ENCODE measurements at places on chromosomes 16 and 17.

DNA sequence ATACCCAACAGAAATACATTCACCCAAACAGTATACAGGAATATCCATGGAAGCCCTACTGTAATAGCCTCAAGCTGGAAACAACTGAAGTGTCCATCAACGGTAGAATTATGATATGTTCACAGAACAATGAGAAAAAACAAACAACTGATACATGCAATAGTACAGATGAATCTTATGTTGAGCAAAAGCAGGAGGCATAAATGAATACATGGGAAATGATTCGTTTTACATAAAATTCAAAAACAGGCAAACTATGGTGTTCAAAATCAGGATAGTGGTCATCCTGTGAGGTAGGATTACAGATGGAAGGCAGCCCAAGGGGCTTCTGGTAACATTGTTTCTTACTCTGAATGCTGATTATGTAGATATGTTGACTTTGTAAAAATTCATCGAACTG, 25.1 kb downstream of the RFFL start:
- DNase-seq, result no peak

GRCh38 chr17:80145076-80146075, 1.6 kb downstream of the EIF4A3 start:
- DNase-seq, result no peak

- no peak for DNase-seq
These were observed 43.1 kb upstream of the HAPSTR1 start for GRCh38 chr16:9048302-9048700.

DNA sequence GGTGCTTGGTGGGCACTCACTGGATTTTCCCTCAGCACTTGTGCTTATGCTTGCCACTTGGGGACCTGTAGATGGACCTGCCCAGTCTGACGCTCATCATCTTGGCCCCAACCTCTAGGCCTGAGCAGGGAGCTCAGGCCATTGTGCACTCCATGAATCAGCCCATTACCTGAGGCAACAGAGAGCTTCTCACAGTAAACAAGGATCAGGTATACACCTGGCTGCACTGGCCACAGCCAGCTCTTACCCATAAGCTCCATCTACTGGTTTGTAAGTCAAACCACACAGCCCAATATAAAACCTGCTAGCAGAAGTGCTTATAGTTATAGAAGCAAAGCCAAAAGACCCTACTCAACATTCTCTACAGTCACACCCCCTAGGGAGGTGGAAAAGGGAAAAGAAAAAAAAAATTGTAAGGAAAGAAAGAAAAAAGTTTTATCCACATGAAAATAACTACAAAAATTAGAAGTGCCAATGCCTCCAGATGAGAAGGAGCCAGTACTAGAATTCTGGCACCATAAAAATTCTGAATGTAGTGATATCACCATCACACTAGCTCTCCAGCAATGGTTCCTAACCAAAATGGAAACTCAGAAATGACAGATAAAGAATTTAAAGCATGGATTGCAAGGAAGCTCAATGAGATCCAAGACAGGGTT, 87.8 kb upstream of the CDH5 start:
- no peak for DNase-seq

DNA sequence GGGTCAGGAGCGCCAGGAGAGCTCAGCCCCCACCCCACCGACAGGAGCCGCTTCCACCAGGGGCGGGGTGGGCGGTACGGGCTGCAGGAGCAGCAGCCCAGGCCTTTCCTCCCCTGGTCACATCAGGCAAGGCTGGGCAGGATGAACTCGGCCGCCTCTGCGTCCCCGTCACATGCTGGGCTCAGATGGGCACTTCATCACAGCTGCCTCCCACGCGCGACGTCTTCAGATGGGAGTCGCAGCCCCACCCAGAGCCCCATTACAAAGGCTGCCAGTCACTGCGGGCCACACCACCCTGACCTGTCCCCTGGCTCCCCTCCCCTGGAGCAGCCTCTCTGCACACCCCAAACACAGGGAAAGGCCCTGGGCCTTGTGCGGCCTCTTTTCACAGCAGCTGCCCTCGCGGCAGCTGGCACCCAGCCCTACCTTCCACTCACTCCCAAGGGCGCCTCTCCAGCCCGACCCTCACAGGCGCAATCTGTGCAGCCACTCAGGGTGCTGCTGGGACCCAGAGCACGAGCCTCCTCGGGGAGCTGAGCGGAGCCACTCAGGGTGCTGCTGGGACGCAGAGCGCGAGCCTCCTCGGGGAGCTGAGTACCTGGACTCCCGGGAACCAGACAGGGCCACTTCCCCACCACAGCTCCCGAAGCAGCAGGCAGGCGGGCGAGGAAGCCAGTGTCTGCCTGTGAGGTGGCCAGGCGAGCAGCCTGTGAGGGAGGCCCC, 4.7 kb downstream of the ZNF598 start:
- no peak for DNase-seq

- DNase-seq, result no peak
These were observed 5.1 kb downstream of the BRD7 start for GRCh38 chr16:50363656-50364055.

GRCh38 chr16:6362321-6362720, 970.3 kb upstream of the RBFOX1 start:
- no peak for DNase-seq

DNA sequence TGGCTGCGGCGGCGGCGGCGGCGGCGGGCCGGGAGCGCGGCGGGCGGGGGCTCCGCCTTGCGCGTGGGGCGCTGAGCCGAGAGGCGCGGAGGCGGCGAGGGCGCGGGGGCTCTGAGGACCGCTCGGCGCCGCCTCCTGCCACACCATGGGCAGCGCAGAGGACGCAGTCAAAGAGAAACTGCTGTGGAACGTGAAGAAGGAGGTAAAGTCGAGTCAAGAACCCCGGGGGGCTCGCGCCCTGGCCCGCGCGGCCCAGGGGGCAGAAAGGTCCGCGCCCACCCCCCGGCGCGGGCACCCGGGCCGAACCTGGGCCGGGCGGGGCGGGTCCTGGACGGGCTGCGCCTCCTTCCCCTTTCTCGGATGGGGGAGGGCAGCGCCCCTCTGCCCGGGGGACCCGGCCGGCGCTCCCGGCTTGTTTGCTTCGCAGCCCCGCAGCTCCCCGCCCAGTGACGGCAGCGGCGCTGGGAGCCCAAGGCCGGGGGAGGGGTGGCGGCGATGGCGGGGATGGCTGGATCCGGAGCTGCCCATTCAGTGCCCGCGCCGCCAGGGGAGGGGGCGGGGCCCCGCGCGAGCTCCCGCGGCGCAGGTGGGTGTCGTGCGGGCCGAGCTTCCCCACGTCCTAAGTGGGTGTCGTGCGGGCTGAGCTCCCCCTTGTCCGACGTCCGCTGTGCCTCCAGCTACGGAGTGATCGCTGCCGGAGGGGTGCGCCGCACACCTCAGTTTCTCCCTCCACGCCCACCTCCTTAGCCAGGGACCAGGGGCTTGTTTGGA, 428 bp downstream of the SGSM2 start:
- DNase-seq, result peak; percentile 53

DNA sequence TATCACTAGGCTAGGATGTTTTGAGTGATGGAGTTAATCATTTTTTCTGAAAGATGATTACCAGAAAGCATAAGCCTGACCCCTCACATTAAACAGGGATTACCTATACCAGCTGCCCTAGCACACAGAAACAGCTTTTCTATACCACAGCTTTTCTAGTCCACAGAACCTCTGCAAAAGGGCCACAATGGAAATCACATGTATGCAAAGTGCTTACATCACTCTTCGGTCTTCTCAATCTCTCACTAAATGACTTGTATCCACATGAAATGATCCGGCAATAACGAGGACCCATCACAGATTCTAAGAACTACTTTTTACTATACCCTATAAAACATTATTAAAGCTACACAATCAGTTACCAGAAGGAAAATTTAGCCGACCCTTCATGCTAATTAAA, 2.6 kb downstream of the CSNK2A2 start:
- DNase-seq, result no peak

Measured in T-helper 9 cell (primary cell).